BJ (cell line): ENCODE measurements at places on chromosomes 11 and 22.

DNA sequence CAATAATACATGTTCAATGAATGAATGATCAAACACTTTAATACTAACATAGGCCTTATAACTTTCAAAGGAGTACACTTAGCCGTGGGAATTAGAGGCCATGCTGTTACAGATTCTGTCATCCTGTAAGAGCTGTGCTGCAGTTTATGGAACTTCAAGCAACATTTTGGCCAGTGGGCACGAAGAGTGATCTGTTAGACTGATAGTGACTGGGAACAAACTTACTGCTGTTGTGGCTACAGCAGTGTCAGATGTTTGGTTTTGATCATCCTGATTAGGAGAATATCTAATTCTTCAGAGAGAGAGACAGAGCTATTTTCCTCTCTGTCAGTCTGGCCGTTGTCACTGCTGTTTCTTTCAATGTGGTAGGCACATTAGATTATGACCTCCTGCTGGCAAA, 348.9 kb downstream of the NELL1 start:
- DNase-seq: no peak

DNA sequence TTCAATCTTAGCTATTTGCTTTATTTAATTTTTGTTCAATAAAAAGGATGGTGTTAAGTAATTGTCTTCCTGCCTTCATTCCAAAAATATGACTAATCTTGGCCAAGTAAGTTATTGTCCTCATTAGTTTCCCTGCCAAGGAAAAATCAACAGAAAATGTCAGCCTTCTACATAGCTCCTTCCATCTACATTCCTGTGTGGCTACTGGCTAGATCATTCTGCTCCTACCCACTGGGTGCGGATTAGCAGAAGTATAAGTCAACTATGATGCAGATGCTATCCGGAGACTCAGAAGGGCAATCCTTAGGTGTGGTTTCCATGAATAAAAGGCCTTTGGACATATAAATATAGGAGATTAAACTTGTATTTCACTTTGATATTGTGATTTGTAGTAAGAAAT, 154.4 kb downstream of the SBF2 start:
- peak; percentile 41 for DNase-seq

DNA sequence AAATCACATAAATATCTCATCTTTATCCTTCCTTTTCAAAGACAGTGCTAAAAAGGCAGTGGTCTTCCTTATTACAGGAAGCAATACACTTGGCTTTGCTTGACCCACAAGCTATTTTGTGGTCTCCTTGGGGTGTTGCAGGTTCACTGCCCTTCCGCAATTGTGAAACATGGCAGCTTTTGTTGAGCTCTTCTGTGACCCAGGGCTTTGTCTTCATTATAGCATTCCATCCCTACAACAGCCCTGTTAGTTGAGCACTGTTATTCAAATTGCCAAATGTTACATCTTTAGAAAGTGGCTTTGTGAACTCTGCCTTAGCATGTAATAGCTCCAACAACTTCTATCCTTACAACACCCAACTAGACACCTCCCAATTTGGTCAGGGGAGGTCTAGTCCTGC, 107.1 kb downstream of the OPCML start:
- no peak for DNase-seq

GRCh38 chr22:24423519-24424000, 3.8 kb upstream of the ADORA2A start:
- no peak for DNase-seq

GRCh38 chr11:8253566-8253965, 10.1 kb downstream of the LMO1 start:
- no peak for DNase-seq

DNA sequence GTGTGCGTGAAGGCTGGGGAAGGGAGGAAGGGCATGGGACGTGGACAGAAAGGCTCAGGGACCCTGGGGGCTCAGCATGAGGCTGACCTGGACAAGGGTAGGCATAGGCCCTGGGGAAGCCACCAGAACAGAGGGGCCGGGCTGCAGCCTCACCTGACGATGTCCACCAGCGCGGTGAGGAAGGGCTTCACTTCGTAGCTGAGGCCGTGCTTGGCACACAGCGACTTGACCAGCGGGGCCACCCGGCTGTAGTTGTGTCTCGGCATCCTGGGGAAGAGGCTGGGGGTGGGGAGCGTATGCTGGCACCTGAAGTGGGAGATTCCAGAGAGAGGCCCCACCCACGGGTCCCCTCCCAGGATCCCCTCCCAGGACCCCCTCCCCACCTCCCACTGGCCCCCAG, 15.6 kb downstream of the FADS3 start:
- no peak for DNase-seq

- no peak for DNase-seq
These were observed 540 bp downstream of the PPARA start for GRCh38 chr22:46150655-46151477.

- DNase-seq: no peak
These were observed 88.2 kb downstream of the CWC15 start for GRCh38 chr11:94885133-94885532.

- no peak for DNase-seq
These were observed 33.3 kb downstream of the MPPED2 start for GRCh38 chr11:30552839-30553238.

GRCh38 chr11:17314232-17314547, 37.4 kb upstream of the NCR3LG1 start:
- peak; percentile 78 for DNase-seq

DNA sequence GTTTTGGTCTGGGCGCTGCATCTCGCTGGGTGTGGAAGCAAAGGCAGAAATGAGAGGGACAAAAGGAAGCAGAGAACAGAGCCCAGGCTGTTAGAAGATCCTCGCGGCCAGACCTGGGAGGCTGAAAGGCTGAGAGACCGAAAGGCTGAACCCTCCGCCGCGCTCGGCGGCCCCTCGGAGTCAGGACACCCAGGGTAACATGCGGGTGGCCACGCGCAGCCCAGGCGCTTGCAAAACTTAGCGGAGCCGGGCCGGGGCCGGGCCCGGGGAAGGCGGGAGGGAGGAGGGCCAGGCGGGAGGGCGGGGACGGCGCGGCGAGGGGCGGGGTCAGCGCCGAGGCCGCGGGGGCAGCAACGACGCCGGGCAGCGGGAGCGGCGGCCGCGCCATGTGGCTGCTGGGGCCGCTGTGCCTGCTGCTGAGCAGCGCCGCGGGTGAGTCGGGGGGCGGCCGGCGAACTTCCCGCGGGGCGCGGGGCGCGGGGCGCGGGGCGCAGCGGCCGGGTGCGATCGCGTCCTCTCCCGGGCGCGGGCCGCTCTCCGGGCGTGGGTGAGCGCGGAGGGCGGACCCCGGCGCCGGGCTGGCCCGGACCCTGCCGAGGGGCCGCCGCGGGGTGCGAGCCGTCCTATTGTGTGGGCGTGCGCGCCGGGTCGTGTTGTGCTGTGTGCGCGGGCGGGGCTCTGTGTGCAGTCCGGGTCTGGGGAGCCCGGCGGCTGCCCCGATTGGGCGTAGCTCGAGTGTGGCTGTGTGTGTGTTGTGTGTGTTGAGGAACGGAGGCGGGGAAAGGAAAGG, at the start of gene LDLRAD3:
Gene LDLRAD3 (plus strand): TSS at position 350 of the 790 bp plus-strand sequence. CDS start 37 bp downstream, at position 387.
- DNase-seq: no peak

- no peak for DNase-seq
These were observed 108.2 kb downstream of the CYP2R1 start for GRCh38 chr11:14783788-14784187.

GRCh38 chr11:111845276-111846028, 25.9 kb downstream of the ALG9 start:
- no peak for DNase-seq

- DNase-seq: no peak
These were observed 934 bp downstream of the HSD17B12 start for GRCh38 chr11:43681401-43681942.

- no peak for DNase-seq
These were observed 13.4 kb upstream of the SEPTIN5 start for GRCh38 chr22:19700790-19701419.

GRCh38 chr11:31809541-31809856, 1.6 kb downstream of the PAX6 start:
- no peak for DNase-seq

GRCh38 chr22:36853407-36854099, 7.3 kb upstream of the NCF4 start:
- no peak for DNase-seq

DNA sequence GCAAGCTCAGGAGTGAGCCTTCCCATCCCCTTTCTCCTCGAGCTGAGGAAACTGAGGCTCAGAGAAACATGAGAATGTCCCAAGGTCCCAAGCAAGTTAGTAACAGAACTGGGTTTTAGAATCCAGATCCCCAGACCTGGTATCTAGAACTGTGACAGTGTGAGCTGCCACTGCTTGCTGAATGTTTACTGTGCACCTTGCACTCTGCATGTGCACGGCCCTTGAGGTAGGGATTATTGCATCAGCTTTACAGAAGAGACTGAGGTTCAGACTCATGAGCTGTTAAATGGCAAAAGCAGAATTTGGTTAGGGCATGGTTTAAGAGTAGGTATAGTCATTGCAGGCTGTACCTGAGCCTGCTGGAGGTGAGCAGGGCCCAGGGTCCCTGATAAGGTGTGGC, 3.8 kb upstream of the MPPED1 start:
- DNase-seq: no peak

- DNase-seq: no peak
These were observed 437.8 kb downstream of the DYNC2H1 start for GRCh38 chr11:103547024-103547423.

DNA sequence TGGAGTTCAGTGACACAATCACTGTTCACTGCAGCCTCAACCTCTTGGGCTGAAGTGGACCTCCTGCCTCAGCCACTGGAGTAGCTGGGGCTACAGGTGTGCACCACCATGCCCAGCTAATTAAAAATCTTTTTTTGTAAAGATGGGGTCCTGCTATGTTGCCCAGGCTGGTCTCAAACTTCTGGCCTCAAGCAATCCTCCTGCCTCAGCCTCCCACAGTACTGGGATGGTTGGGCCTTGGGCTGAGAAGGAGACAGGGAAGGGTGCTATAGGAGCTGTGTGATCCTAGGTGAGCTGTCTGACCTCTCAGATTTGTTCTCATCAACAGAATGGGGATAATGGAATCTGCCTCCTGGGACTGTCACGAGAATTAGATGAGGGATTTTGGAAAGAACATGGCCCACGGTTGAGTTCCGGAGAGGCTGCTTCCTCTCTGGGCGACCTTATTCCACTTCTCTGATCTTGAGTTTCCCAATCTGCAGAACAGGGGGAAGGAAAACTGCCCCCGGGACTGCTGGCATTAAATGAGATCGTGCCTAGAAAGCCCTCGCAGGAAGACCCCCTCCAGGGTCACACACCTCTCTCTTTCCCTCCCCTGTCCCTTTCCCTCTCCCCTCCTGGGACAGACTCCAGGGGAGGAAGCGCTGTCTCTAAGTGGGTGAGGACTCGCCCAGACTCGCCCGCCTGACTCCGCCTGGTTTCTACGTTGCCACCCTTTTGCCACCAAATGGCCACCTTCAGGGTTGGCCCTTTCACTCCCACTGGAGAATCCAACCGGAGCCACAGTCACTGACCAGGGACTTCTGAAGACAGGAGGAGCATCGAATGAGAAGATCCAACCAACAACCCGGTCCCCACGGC, 50.1 kb downstream of the MCM5 start:
- no peak for DNase-seq

DNA sequence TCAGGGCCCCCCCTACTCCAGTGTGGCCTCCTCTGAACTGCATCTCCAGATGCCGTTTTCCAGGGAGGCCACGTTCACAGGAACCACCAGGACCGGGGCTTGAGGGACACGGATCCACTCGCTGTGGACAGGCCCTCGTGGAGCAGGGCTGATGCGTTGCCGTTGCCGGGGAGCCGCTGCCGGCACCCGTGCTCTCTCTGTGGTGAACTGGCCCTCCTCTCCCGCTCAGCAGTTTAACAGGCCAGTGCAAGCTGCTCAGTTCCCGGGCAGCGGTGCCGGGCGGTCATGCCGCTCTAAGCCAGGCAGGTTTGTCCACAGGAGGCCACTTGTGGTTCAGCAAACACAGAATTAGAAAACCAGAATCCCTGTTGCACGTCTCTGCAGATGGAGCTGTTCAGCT, 301.6 kb downstream of the TBC1D22A start:
- no peak for DNase-seq

DNA sequence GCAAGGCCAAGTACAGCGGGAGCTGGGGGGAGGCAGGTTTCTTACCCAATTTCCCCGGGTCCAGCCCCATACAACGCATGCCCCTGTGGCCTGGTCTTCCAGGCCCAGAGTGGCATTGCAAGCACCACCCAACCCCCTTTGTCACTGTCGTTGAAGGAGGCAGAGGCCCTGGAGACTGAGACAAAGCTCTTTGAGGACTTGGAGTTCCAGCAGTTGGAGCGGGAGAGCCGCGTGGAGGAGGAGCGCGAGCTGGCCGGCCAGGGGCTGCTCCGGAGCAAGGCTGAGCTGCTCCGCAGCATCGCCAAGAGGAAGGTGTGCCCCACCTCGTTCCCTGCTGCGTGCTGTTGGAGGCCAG, 27.8 kb downstream of the PHLDB1 start:
- no peak for DNase-seq

- DNase-seq: no peak
These were observed 5.1 kb downstream of the FBLN1 start for GRCh38 chr22:45507798-45508197.

- DNase-seq: no peak
These were observed 18.9 kb downstream of the MYRF start for GRCh38 chr11:61771195-61771894.

- DNase-seq: no peak
These were observed 34.0 kb downstream of the KREMEN1 start for GRCh38 chr22:29106839-29107238.

DNA sequence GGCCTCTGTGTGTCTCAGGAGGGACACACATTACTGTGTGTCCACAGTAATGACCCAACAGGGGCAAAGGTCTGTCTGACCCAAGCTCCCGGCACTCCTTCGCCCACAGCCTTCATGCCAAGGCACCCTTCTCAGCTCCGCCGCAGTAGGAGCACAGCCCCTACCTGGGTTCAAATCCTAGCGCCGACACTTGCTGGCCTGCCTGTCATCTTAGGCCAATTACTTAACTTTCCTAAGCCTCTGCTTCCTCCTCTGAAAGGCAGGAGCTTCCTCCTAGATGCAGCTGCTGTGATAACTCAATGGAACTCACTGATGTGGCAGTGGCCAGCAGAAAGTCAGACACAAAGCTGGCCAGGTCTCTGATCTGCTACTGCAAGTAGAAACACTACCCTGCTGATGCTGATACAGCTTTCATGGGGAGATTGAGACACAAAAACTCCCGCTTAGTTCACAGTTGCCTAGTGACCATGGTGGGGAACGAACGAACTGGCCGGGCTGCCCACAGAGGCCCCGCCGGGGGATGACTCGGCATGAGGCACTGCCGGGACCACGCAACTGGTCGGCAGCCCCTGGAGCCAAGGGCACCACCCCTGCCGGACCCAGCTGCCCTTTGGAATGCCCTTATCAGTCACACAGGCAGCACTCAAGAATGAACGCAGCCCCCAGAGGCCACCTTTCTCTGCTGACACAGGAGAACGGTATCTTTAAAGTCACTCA, 8.1 kb downstream of the EHD1 start:
- DNase-seq: no peak

GRCh38 chr11:14331476-14332136, 27.4 kb downstream of the RRAS2 start:
- no peak for DNase-seq

- no peak for DNase-seq
These were observed 118.6 kb downstream of the TRIM44 start for GRCh38 chr11:35780951-35781860.

DNA sequence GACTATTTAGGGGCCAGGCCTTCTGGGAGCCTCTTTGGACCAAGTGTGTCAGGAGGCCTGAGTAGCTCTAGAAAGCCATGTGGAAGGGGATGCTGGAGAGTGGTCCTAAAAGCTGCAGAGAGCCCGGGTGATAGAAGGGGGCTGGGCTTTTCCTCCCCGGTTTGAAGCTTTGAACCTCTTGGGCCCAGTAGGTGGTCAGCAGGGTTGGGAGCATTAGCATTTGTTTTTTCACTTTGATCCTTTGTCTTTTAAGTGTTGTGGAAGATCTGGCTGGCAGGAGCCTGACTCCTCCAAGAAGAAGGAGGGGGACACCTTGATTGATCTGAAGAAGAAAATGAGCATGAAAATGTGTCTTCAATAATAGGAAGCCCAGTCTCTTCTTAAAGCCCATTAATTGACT, 596.6 kb downstream of the INSC start:
- DNase-seq: no peak
